Gastrocnemius medialis (tissue), 4 donors: ENCODE measurements at places on chromosomes 2 and 18. TPM values are rescaled to one million over a fixed set of nuclear protein-coding genes. Genes with fewer than 3 reads are reported as not detected.

GRCh38 chr2:230505162-230505561, 89.2 kb downstream of the SP100 start:
- DNase-seq: no peak

- DNase-seq: peak; percentile 69
Observed at GRCh38 chr2:238136820-238137537, 1.5 kb upstream of the KLHL30 start.

- no peak for DNase-seq
Observed at GRCh38 chr2:181777734-181778133, 97.4 kb upstream of the NEUROD1 start.

GRCh38 chr2:74474899-74475298, 2.4 kb upstream of the MRPL53 start:
- DNase-seq: no peak

DNA sequence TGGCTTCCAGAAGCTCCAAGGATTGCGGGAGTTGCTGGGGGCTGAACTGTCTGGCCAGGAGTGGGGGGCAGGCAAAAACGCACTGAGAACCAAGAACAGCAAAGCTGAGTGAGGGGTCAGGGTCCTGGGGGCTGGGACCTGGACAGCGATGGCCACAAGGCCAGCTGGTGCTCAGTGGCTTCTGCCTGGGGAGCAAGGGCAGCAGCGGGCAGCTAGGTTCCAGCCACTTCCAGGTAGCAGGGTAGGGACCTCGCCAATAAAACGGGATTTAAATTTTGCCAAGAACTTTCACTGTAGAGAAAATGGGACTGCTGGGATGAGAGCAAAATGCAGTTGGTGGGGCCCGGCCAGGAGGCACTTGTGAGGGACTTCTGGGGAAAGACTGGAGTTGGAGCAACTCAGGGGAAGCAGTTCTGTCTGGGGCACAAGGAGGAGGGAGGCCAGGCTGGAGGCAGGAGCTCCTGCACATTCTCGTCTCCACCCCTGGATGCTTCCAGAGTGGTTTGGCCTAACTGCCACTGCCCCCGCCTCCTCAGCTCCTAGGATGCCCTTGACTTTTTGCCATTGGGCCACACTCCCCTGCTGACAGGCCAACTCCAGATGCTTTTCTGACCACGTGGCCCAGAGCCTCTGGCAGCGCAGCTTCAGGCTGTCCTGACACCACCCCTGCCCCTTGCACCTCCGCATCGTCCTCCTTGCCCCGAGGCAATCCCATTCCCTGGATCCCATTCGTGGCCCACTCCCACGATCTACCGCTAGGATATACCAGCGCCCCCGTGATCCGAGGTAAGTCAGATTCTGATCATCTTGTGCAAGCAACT, 5.5 kb upstream of the CCDC74A start:
- DNase-seq: no peak

DNA sequence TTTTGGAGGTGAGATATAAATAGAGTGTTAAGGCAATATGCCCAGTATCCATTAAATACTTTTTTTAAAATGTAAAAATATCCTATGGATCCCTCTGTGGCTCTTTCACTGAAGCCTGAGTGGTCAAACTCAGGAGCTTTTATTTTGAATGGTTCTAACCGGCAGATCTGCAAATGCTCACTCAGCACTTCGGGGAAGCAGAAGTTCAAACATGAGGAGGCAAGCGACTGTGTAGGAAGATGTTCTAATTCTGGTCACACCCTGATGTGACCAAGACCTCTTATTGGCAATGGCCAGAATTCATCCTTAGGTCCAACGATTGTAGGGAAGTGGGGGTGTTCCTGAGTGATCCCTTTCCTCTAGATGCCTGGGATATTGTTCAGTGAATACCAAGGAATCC, 168.8 kb downstream of the CDCA7 start:
- no peak for DNase-seq

DNA sequence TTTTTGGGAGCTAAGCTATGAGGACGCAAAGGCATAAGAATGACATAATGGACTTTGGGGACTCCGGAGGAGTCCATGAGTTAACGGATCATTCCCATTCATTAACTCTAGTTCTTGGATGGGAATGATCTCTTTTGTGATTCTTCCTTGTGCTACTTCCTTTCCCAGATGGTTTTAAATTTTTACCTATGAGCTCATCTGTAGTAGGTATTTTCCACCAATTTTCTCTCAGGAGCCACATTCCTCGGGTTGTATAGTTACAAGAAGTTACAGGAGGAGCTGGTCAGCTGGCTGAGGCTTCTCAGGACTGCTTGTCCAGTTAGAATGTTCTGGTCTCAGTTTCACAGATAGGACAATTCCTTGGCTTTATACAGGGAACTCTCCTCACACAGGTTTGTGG, 42.9 kb upstream of the LPIN2 start:
- DNase-seq: no peak

DNA sequence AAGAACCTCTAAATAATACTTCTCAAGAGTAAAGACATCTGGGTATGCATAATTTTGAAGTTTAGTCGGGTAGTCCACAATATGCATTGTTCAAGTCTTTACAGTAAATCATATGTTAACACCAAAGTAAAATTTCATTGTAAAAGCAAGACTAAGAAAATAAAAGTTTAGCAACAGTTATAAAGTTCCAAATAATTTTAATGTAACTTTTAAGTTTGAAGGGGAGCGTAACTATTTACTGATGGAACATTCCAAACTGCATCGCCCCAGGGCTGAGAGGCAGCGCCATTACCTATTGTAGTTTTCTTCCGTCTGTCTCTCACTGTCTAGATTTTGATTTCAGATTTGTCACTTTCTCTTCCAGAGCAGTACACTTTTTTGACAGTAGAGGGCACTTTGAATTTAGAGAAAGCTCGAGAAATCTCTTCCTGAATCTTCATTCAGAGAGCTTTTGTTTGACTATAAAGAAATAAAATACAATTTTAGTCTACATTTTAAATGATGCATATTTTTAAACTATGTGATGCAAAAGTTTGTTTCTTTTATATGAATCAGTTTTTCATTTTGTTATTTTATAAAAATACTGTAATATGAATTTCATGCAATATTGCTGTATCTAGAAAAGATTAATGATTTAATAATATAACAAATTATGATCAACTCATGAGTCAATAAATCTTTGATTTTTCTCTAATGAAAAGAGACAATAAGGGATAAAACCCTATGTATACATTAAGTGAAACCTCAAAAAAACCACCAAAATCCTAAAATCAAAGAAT, 389.8 kb downstream of the FIGN start:
- no peak for DNase-seq

- no peak for DNase-seq
Observed at GRCh38 chr2:10329880-10330699, 27.4 kb downstream of the HPCAL1 start.

DNA sequence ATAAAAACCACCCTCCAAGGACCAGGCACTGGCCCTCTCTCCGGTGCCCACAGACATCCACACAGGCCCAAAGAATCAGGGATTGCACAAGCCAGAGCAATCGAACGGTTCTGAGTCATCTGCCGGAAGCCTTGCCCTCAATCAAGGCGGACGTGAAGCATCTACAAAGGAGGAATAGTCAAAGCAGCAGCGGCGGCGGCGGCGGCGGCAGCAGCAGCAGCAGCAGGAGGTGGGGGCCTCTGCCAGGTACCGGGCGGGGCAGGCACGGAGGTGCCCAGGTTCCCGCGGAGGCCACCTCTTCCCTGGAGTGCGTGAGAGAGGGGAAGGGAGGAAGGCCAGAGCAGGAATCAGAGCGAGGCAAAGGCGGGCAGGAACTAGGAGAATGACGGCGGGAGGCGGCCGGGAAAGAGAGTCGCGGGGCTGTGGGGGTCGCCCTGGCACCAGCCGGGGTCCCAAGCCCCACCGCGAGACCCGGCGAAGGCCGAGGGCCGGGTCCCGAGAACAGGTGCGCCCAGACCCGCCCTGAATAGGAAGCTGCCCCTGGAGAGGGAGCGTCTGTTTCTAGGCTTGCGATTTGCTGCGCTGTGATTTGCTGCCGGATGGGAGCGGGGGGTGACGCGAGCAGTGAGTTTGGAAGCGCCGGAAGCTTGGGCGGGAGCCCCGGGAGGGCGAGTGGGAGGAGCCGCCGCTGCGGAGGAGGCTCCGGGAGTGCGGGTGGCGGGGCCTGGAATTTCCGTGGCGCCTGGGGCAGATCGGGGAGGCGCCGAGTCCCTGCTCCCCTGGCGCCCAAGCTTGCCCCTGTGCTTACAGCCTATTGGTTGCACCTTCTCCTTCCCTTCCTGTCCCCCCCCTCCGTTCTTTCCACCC, at the start of gene SERPINB8:
Gene SERPINB8 (plus strand): TSS at position 140 of the 867 bp plus-strand sequence. CDS start 8,228 bp downstream, outside the sequence.
- DNase-seq: peak; percentile 88

DNA sequence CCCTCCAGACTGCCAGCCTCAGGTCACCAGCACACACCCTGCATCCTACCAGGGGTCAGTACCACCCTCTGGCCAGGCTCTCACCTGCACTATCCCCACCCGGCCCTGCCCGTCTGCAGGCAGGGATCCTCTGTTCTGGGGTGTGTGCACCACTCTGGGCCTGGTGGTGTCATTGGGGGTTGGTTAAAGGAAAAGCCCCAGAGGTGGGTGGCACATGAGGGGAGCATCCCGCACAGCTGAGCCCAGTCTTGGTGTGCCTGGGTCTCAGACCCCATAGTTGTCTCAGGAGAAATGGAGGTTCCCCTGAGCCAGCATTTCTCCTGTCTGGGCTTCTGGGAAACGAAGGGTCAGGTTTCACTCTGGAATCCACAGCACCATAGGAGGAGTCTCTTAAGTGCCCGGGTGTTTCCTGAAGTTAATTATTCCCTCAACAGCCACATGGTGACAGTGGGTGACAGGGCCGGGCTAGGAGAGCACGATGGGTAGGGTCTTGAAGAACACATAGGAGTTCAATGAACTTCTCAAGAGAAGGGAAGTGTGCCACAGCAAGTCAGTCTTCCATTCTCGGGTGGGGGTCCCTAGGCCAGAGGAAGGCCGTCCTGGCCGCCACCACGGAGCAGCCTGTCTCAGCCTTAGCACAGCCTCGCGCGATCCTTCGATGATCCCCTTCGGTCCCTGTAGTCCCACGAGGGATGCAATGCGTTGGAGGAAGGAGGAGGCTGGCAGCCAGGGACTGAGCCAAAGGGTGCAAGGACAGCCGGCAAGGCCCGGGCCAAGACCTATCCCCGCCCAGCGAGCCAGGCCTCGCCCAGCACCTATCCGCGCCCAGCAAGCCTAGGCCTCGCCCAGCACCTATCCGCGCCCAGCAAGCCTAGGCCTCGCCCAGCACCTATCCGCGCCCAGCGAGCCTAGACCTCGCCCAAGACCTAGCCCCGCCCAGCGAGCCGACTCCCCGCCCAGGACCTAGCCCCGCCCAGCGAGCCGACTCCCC, 1.1 kb upstream of the FARP2 start:
- DNase-seq: peak; percentile 79

GRCh38 chr2:35447821-35448220, 907.8 kb upstream of the CRIM1 start:
- no peak for DNase-seq

- no peak for DNase-seq
Observed at GRCh38 chr18:56678836-56679565, 27.8 kb downstream of the WDR7 start.

DNA sequence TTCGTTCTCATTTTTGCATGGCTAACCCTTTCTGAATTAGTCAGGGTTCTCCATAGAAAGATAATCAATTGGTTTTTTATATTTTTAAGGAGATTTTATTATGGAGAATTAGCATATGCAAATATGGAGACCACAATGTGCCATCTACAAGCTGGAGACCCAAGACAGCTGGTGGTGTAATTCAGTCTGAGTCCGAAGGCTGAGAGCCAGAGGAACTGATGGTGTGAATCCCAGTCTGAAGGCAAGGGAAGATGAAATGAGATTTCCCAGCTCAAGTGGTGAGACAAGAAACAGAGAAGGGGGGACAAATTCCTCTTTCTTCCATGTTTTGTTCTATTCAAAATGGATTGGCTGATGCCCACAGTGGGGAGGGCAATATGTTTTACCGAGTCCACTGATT, 80.7 kb downstream of the PLCL1 start:
- DNase-seq: no peak

- DNase-seq: no peak
Observed at GRCh38 chr18:79856119-79857007, 58.6 kb downstream of the KCNG2 start.

GRCh38 chr2:201806442-201807170, at the start of gene CDK15:
Gene CDK15 (plus strand): TSS chr2:201806537. CDS start chr2:201806665, 128 bp downstream.
- no peak for DNase-seq

DNA sequence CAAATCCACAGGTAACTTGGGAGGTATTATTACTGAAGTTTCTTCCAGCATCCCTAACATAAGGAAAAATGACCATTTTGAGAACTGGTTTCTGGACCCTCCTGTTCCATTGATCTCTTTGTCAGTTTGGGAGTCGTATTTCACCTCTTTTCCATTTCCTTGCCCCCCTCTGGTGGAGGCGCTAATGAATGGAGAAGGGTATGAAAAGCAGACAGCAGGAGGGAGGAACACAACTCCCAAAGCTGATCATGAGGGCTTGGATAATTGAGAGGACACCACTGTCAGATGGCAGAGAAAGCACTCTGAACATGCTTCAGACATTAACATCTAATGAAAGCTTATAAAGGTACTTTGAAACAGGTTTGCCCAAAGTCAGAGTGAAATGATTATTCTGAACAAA, 56.6 kb upstream of the TLK1 start:
- DNase-seq: no peak

Gene ERICH2
- total RNA-seq: not detected

Gene CYP27C1
- total RNA-seq: not detected

Gene MEP1B
- not detected for total RNA-seq

Gene CFAP221
- not detected for total RNA-seq

Gene NEU2
- total RNA-seq: not detected

Gene RND3
- 13.7 TPM for total RNA-seq

Gene ICOS
- not detected for total RNA-seq

Gene NPHP1
- total RNA-seq: 4.2 TPM

Gene ANKRD30B
- not detected for total RNA-seq
